ENCODE measurements at places on chromosomes 4 and X. TPM values are rescaled to one million over a fixed set of nuclear protein-coding genes. Genes with fewer than 3 reads are reported as not detected.

DNA sequence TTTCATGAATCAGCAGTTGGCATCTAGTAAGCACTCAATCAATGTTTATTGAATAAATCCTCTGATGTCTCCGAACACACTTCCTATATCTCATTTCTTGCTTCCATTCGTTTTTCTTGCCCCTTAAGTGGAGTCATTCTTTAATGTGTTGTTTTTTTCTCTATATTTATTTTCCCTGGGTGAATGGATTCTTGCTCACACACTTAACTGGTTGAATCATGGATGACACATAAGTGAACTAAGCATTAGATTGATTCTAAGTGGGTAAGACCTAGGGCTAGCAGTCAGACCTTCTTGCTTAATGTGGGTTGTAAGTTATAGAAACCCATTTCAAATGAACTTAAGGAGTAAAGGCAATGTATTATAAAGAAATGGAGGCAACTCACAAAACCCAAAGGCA lies 111.1 kb downstream of the RTL3 start:
- DNase-seq, result no peak

- DNase-seq, result peak; percentile 84
Observed at GRCh38 chr4:123564758-123565346, 168.3 kb downstream of the SPRY1 start.

DNA sequence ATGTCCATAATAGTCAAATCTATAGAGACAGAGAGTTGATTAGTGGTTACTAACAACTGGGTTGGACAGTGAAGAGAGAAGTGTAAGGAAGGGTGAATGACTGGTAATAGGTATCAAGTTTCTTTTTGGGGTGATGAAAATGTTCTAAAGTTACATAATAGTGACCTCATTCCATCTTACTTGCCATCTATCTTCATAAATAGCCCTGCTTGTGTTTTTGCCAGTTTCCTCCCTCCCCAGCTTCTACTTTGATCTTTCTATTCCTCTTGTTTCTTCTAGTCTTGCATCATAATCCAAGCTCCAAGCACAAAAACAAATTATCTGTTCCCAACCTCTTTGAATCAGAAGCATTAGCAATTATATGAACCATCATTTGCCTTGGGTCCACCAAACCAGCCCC lies 40.2 kb upstream of the TET2 start:
- no peak for DNase-seq

GRCh38 chrX:69321006-69321655 lies 155.9 kb upstream of the PJA1 start:
- DNase-seq, result no peak

- DNase-seq, result peak; percentile 70
Observed at GRCh38 chrX:153474718-153475117, 4.3 kb upstream of the HAUS7 start.

DNA sequence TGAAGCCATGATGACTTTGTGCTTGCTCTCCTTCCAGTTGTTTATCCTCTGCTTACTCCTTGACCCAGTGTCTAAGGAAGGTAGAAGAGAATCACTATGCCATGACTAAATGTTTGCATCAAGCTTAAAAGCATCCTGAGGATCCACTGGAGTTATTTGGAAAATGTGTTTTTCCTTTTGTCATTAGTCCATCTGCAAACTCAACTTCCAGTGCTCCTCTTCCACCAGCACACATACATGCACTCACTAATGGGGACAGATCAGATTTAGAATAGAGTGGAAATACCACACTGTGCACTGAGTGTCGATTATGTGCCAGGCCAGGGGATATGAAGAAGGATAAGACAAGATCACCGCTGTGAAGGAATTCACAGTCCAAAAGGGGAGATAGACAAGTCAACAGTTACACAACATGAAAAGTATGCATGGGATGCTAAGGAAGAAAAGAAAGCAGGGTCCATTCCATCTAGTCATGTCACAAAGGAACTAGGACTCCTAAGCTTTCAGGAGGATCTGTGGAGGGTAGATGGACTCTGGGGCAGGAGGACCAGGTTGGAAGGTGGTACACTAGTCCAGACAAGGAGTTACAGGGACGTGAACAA lies 1.9 kb downstream of the OCIAD2 start:
- no peak for DNase-seq

DNA sequence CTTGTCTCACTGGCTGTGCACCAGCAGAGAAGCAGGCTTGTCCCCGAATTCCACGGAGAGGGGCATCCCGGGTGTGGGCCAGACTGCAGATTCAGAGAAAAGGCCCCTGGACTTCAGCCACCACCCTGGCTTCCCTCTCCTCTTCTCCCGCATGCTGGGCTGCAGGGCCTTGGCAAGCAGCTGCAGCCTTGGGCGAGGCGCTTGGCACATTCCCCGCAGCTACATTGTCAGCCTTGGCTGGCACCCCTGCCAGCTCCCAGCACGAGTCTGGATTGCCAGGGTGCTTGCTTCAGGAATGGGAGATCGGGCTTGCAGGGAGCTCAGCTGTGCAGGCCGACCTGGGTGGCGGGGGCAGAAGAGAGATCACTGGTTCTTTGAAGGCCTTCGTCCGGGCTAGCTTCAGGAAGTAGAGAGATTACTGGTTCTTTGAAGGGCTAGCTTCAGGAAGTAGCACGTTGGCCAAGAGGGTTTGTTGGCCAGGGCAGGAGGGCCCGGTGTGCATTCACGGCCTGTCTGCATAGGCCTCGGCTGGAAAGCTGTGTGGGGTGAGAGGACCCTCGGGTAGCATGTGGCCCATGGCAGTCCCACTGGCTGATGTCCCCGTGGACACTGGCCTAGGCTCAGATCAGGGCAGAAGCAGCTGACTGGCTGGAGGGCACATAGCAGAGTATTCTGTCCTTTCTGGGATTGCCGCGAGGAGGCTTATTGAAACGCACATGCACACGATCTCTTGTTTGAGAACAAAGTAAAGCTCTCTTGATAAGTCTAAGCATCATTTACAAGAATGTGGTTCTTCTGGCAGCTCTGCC lies 2.7 kb downstream of the ABCD1 start:
- DNase-seq, result no peak

DNA sequence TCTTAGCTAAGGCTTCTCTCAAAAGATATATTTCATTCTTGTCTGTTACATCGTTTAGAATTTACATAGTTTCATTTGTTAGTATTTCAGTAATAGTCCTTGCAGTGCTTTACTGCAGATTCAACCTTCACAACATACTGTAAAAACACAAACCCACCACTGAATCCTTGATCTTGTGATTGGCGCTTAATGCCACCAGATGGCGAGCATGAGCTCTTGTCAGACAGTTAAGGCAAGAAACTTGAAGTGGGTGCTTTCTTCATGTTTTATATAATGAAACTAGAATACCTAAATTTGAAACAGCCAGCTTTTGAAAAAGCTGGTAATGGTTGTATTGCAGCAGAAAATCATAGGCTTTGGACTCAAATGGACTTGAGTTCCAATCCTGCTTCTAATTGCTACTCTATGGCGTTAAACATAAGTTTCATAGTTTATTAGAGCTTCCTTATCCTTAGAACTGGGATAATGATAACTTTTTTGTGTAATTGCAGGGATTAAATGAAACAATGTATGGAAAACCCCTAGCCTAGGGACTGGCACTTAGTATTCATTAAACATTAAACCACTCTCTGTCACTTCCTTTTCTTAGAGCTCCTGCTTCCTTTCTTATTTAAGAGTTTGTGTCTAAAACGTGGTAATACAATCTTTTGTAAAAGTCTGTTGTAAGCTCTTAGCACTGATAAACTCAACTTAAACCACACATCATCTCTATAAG lies 95.1 kb downstream of the USP9X start:
- peak; percentile 74 for DNase-seq

- DNase-seq, result no peak
Observed at GRCh38 chr4:105075045-105075444, 71.6 kb upstream of the TET2 start.

- no peak for DNase-seq
Observed at GRCh38 chr4:30840571-30840970, 120.4 kb downstream of the PCDH7 start.

GRCh38 chrX:133590703-133591505 lies 175.6 kb upstream of the GPC4 start:
- no peak for DNase-seq

DNA sequence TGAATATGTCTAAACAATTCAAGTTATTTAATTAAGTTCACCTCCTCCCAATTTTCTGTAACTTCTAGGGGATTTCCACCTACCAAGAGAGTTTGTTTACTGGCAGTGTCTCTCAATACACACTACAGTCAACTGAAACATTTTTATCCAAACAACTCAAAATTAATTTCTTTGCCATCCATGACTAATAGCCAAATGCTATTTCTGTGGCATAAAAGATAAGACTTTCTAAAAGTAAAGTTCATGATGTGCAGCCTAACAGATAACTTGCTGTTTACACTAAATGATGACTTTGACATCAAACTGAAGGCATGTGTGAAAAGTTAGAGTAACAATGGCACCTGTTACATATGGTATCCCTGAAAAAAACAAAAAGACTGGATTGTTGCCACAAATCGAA lies 7.3 kb downstream of the TAB3 start:
- DNase-seq, result no peak

DNA sequence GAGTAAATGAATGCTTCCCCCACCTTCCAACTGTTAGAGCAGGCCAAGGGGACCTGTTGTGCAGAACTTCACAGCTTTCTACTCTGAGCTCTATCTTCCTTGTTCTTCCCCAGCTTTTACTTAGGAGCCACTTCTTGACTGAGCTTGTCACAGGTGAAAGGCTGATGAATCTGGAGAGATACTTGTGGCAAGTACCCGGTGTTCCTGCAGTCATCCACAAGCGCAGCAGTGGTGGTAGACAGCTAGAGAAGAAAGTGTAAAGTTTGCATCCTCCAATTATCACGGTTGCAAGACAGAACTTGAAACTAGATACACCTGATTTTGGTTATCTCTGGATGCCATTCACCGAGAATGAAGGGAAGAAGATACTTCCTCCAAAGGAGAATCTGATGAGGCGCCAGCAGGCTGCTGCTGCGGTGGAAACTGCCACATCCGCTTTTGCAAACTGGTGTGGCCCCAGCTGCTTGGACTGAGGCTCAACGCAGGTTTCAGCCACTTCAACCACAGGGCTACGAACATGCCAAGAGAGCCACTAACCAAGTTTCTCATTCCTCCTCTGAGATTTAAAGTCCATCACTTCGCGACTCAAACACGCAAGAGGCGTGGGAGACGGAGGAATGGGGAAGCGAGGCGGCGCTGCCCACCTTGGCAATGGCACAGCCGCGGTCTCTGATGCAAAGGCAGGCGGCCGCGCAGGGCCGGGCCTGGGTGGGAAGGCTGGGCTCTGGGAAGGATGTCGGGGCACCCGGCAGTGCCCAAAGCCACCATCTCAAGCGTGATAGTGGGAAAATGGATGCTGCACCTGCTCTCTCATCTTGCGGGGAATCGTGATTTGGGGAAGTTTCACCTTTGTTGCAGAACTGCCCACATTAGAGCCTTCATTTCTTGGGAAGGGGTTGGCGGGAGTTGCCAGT lies 1.3 kb upstream of the FHIP1A start:
- DNase-seq, result no peak

DNA sequence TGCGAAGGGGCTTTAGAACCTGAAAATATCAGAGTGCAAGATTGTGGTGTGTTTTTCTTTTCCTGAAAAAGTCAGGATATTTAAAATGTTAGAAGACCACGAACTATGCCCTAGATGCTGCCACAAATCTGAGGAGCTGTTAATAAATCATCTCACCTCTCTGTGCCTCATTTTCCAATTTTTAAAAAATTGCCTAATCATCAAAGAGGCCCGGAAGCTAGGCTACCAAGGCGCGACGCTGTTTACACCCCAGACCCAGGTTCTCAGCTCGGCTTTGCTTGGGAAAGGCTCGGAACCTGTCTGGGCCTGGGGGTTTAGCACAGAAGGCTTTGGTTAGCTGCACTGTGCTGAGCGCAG lies 409.6 kb downstream of the BCOR start:
- no peak for DNase-seq

DNA sequence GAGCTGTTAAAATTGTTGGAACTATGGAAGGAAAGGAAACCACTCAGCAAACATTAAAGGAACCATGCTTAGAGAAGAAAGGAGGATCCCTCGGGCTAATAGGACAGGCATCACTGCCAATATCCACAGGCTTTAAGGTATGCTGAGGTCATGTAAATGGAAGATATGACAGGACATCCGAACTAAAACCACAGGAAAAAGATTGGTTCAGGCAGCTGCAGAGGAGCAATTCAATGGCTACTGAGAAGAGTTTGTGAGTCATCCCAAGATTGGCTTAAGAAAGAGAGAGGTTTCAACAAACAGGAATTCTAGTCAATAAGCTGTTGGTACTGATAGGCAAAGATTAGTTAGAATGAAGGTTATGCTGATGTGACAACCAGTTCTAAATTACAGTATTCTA lies 106.4 kb upstream of the FAM241A start:
- DNase-seq, result peak; percentile 80

GRCh38 chr4:2253160-2254084 lies 8.5 kb downstream of the MXD4 start:
- DNase-seq, result no peak

DNA sequence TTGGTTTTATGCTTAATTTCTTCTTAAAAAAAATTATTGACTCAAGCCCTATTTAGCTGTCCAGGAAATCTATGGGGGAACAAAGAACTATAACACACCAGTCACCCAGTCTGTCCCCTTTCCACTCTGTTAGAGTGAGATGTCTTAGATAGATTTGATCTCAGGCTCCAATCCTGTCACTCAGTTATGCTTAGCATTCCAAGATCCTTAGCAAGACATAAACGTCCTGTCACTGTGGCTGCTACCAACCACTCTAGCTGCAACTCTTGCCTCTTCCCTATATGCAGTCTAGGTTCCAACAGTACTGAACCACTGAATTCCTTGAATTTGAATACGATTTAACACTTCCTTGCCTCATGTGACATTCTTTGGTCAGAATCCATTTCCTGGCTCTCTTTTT lies 241.9 kb upstream of the NWD2 start:
- DNase-seq, result no peak

GRCh38 chr4:1192091-1192492 lies 19.7 kb upstream of the SPON2 start:
- peak; percentile 94 for DNase-seq

DNA sequence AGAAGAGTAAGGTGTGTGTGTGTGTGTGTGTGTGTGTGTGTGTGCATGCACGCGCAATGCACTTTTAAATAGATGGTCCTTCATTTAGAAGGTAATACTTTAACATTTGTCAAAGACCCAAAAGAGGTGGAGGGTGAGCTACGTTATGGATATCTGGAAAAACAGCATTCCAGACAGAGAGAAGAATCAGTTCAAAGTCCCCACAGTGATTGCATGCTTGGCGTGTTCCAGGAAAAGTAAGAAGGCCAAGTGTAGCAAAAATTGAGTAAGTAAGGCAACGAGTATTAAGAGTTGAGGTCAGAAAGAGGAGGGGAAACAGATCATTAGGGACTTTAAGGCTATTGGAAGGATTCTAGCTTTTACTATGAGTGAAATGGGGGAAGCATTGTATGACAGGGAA lies 21.9 kb upstream of the GABRE start:
- DNase-seq, result no peak

FGD1 gene
- 1.1 TPM for total RNA-seq

GATB gene
- total RNA-seq, result 12.0 TPM

RHOXF2B gene
- total RNA-seq, result not detected

STPG2 gene
- total RNA-seq, result not detected

PLP1 gene
- total RNA-seq, result not detected

COL4A6 gene
- 0.20 TPM for total RNA-seq

SRPK3 gene
- total RNA-seq, result 0.40 TPM

RNF128 gene
- under 0.01 TPM for total RNA-seq

CXCL5 gene
- total RNA-seq, result 0.22 TPM
